Activated gamma-delta T cell treated with Interleukin-2 at 50 U/mL for 16 hours (primary cell): ENCODE measurements at places on chromosomes 2 and 18.

- DNase-seq: no peak
Observed at GRCh38 chr2:28292491-28292890, 100.2 kb upstream of the FOSL2 start.

GRCh38 chr2:7646024-7646423 is 728.8 kb downstream of the RNF144A start:
- DNase-seq: no peak

- no peak for DNase-seq
Observed at GRCh38 chr18:24567199-24567598, 106.8 kb downstream of the HRH4 start.

GRCh38 chr2:147062073-147062472 is 782.8 kb upstream of the ACVR2A start:
- DNase-seq: no peak

GRCh38 chr2:39136799-39137198 is 15.9 kb upstream of the SOS1 start:
- DNase-seq: no peak

- no peak for DNase-seq
Observed at GRCh38 chr18:56028514-56028913, 440.5 kb upstream of the TCF4 start.

DNA sequence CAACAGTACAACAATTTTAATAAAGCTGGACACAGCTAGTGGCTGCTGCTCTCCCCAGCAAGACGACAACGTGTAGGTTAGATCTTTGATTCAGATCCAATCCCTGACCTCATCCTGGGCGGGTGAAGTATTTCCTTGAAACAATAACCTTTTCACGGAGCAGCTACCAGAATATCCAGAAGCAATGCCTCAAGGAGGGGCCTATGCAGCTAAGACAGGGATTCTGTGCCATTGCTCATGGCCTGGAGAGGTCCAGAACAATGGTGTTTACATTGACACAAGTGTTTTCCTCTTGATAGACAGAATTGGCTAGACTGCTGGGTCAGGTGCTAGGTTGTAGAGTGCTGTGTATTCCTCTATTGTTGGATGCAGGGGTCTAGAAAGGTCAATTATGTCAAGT is 520.1 kb downstream of the BCL11A start:
- DNase-seq: no peak

DNA sequence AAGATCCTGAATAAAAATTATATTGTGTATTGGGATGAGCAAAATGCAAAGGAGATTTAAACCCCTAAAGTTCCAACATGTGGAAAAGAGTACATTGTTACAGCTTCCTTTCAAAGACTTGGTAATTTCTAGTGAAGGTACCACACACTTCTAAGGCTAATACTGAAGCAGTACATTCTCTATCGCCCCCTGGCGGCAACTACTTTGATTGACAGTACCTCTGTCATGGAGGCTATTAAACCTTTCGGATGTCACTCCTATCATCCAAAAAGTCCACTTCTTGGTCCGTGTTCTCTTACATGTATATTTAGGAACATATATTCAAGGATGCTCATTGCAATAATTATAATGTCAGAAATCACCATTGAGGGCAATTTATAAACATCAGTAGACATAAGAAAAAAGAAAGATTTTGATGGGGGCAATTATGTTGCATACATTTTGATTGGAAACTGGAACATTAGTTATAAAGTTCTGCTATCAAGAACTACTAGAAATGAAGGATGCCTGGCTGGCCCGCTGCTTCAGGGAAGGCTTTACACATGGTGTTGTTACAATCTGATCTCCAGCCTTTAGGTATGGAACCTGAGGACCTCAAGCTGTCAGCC is 601.6 kb downstream of the CPS1 start:
- DNase-seq: peak; percentile 41

- DNase-seq: peak; percentile 62
Observed at GRCh38 chr2:46351750-46352138, 54.5 kb downstream of the EPAS1 start.

DNA sequence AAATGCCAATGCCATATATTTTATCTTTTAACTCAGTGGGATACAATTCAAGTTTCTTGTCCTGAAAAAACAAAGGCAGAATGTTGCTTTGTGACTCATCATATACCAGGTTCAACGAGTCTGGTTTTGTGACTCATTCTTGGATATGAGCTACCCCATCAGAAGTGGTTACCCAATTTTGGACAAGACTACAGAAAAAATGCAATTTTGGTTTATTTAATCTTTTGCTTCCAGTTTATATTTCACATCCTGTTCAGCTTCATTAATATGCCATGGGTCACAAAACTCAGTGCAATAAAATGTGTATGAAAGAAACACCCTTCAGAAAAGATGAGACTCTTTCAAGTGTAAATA is 25.0 kb downstream of the FN1 start:
- DNase-seq: no peak

GRCh38 chr2:27123302-27124150 is at the start of gene ABHD1:
Gene ABHD1 (plus strand): TSS chr2:27123815. CDS start chr2:27123949, 134 bp downstream.
- DNase-seq: peak; percentile 56

GRCh38 chr2:54176577-54176976 is 61.2 kb downstream of the ACYP2 start:
- no peak for DNase-seq

DNA sequence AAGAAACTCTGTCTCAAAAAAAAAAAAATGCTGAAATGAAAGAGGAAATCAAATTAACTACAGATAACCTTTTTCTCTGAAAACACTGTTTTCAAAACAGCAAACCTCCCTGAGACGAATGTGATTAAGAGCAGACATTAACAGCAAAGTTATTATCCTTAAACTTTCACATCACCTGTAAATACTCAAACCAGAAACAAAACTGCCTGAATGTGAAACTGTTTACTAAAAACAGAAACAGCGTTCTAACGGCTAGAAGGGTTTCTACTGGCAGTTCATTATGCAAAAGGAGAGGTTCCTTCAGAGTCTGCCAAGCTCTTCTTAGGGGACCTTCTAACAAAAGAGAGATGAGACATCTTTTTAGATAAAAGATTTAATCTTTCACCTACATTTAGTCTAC is 45.9 kb downstream of the PNO1 start:
- DNase-seq: no peak
